WTC11 (cell line): ENCODE measurements at places on chromosomes 3 and 15.

GRCh38 chr3:112109322-112109721, 23.1 kb downstream of the C3orf52 start:
- no peak for DNase-seq

- no peak for DNase-seq
These were observed 185.5 kb downstream of the MBNL1 start for GRCh38 chr3:152454076-152454875.

GRCh38 chr3:196736670-196737374, 2.8 kb upstream of the PAK2 start:
- DNase-seq: no peak

- DNase-seq: no peak
These were observed 16.1 kb upstream of the LARP6 start for GRCh38 chr15:70870051-70870450.

- no peak for DNase-seq
These were observed 159.4 kb downstream of the SLCO3A1 start for GRCh38 chr15:92012881-92013280.

DNA sequence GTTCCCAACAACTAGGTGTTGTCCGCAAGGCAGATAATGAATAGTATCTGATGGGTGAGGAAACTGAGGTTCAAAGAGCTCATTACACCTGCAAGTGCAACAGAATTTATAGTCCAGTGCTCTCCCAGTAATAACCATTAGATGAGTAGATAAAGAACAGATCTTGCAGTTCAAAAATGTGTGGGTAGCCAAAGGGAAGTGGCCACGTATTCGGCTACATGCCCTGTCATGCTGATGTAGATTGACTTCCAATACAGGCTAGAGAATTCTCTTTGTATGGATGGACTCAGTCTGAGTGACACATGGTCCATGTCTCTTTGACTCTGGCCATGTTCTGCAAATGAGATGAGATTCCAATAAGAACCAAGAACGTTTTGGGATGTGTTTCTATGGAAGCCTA, 187.9 kb upstream of the LPP start:
- DNase-seq: no peak

GRCh38 chr3:25212736-25213135, 215.3 kb upstream of the RARB start:
- DNase-seq: no peak

DNA sequence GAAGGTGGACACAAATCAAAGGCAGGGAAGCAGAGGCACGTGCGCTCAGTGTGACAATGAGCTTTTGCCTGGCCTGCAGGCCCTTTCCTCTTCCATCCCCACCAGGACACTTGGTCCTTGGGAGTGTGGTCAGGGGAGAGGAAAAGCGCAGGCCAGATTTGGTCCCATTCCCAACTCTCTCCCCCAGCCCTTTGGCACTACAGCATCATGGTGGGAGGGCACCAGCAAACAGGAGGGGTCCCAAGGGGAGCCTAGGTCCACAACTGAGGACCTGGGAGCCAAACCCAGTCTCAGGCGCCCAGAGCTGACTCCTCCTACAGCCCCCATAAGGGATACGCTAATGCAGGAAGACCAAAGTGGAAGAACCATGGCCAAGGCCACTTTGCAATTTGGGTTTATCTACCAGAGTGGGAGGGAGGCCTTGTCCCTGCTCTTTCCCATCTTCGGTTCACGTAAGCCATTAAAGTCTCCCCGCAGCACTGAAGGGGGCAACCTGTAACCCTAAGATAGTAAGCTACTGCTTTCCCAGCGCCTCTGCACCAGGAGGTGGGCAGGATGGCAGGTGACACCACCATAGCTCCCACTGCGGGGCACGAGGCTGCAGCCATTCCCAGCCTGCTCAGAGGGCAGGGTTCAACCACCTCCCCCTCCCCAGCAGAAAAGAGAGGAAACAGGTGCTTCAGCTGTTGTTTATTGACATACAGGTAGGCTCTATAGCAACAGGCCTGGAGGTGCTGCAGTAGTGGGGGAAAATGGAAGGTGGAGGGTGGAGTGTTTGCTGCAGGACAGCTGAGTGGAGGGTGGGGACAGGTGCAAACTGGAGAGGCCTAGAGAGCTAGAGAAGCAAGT, 993 bp upstream of the GRAMD2A start:
- DNase-seq: no peak

GRCh38 chr3:129602730-129603560, 3.5 kb downstream of the PLXND1 start:
- peak; percentile 53 for DNase-seq

GRCh38 chr3:27677565-27677964, 44.6 kb downstream of the EOMES start:
- DNase-seq: no peak

DNA sequence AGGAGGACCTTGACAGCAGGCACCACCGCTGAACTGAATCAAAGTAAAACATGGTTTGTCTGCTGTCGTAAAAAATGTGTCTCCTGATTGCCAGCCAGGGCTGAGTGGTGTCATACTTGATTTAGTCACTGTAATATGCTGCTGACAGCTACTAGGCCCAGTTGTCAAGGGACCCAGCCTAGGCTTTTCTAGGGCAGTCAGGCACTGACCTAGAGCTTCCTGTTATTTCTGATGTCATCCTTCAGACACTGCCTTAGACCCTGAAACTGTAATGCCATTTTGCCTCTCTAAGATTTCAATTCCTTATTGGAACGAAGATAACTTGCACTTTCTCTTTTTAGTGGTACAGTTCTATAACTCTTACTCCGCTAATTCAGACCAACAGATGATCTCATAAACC, 2.6 kb upstream of the MRPL3 start:
- no peak for DNase-seq

DNA sequence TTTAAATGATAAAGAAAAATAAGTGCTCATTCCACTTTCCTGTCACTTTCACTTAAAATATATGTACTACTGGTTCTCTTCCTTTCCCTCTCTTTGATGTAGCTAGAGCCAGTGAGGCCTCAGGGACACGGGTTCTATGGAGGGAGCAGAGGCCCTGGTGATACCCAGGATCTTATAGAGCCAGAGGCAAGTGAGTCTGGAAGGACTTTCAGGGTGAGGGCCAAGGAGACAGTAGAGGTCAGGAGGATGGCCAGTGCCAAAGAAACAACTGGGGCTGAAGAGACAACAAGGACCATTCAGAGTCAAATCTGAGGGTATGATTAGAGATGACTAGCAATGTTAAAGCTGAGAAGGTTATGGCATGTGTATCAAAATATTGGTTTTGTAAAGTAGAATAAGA, 124.1 kb upstream of the GOLGA6L6 start:
- DNase-seq: no peak

- DNase-seq: no peak
These were observed 122.7 kb downstream of the B3GALNT1 start for GRCh38 chr3:160982491-160982890.

DNA sequence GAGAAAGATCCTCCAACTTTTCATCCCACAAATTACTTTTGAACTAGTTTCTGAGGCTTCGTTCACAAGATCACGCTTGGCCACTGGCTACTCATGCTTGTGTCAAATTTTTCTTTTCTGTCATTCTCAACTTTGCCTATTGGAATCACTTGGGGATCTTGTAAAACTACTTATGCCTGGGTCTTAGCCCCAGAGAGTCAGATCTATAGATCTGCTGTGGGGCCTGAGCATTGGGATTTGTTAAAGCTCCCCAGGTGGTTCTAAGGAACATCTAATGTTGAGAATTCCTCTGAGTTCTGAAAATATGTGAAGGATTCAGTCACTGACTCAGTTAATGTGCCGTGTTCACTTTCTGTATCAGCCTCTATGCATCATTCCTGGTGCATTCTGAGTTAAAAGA, 71.7 kb upstream of the VGLL3 start:
- DNase-seq: no peak

- no peak for DNase-seq
These were observed 61.2 kb upstream of the TNFAIP8L3 start for GRCh38 chr15:51155891-51156290.

DNA sequence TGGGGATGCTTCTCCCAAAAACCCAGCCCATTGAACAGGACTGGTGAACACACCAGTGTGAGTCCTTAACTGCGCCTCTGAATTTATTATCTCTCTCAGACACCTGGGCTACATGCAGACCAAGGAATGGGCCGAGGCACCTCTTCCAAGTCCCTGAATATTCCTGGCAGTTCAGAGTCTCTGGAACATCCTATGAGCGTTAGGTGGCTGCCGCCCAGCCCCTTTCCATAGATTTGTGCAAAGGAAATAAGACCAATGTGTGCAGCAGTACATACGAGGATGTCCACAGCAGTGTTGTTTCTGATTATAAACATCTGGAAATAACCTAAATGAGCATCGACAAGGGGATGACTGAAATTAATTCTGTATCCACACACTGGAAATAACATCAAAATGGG, 104.9 kb upstream of the RPL32 start:
- DNase-seq: no peak

DNA sequence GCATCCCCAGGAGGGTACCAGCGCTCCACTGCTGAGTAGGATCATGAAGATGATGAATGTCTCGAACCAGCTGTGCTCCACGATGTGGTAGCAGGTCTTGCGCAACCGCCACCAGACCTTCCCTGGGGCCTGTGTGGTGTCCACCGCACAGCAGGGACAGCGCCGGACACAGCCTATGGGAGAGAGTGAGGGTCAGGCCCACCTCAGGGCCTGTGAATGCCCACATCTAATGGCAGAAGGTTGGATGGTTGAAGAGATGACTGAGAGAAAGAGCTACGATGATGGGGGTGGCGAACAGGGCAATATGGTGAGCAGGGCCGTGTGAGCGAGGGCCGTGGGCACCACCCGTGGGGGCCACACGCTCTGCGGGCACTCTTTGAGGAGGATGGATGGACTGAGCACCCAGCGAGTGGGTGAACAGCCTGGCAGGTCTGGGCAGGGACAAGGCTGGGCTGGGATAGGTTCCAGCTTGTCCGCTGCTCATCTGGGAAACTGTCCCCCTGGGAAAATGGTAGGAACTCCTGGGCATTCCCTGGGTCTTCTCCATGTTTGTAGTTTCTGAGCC, 74.1 kb downstream of the SCN5A start:
- no peak for DNase-seq

DNA sequence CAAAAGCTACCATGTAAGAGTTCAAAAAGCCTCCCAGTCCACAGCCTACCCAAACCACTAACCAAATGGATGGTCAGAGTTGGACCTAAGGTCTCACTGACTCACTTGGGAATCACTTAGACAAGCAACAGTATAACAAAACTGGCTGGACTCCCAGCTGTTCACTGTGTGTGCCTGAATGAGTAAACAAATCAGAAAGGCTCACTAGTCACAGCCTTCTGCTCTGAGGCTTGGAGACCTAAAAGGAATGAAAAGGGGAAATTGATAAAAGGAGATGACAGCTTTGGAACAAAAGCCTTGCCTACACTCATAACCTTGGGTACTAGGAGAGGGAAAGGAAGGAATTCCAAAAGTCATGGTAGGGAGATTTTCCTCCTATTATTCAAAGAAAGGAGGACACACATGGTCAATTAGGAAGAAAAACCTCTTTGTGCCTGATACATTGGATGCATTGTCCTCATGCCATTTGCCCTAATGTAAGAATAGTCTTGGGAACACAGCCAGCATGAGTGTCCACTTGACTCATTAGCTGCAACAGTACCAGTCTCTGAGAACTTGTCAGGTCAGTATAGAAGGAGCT, 92.3 kb downstream of the FRMD5 start:
- no peak for DNase-seq

DNA sequence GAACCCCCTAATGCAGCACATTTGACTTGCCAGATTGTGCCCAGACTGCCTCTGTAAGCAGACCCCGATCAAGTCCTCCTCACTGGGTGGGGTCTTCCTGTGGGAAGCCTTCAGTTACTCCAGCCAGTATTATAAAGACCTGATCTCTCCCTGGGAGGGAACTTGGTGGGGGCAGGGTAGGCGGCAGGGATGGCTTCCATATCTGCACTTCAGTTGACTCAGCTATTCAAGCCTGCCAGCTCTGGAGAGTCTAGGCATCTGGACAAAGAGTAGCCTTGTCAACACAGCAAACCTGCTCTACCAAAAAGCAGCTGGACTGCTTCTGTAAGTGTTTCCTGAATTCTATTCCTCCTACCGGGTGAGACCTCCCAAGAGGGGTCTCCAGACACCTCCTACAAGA, 21.0 kb upstream of the SLC25A38 start:
- DNase-seq: no peak

- DNase-seq: peak; percentile 46
These were observed 515 bp downstream of the EIF4G1 start for GRCh38 chr3:184314700-184315542.

GRCh38 chr3:52534281-52535183, 875 bp upstream of the NT5DC2 start:
- DNase-seq: peak; percentile 49

DNA sequence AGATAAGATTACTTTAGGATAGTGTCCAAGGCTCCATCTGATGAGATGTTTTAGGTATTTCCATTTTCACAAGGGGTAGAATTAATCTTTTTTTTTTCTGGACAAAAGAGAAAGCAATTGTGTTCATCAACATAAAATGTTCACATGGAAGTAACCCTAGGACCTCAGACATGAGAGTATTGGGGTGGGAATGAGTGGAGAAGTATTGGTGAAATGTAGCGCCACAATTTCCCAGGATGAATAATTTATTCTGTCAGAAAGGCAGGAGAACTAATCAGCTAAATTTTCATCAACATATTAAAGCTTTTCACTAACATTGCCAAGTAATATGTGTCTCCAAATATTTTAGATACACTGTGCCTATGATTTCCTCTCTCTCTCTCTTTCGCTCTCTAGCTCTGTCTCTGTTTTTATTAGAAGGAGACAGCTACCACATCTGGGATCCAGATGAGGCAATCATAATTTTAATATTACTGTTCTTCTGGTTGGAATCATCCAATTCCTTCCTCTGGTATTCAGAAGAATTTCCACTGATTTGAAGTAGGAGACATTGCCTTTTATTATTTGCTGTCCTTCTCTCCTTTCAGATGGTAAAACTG, 21.6 kb upstream of the ZNF280D start:
- DNase-seq: no peak
